ENCODE measurements at places on chromosomes 3 and 15.

DNA sequence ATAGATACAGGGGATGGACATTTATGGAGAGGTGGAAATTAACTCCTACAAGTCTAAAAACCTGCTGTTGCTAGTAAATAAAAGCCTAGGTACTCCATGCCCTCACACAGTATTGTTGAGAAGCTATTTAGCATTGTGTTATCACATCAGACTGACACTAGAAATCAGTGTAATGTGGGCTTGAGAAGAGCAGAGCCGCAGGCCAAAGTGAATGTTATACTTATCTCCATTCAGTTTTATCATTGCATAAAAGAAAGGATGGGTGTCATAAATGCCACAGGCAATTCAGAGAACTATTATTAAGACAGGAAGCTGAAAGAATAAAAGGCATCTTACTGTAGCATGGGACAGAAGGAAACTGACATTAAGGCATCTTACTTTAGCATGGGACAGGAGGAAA is 13.7 kb upstream of the ISLR start:
- DNase-seq, result no peak

DNA sequence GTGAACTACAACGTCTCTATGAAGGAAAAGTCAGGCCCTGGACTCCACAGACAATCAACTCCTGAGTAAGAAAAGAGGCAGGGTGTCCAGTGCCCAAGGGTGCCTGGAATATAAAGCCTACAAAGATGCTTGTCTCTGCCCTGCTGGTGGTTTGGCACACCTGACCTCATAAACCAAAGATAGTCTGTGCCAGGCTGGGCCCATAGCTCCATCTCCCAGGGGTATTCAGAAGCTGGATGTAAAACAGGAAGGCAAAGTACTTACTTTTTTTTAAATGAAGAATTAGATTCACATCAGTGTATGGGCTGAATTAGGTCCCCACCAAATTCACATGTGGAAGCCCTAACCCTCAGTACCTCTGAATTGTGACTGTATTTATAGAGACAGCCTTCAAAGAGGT is 66.6 kb upstream of the HERC1 start:
- DNase-seq, result no peak

DNA sequence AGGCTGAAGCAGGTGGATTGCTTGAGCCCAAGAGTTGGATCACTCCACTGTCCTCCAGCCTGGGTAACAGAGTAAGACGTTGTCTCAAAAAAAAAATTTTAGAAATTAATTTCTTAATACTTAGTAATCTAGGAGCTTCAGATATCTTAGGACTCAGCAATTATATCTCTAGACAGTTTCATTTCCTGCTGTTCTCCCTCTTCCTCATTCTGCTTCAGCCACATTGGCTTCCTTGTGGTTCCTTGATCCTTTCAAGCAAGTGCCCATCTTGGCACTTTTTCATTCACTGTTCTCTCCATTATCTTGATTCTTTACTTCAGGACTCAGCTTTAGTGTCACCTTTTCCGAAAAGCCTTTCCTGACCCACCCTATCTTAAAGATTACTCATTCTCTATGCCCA is 22.5 kb downstream of the TMEM202 start:
- DNase-seq, result no peak

- DNase-seq, result no peak
Measured at GRCh38 chr15:100372739-100373119, 31.0 kb upstream of the ADAMTS17 start.

GRCh38 chr15:98743177-98743576 is 94.8 kb downstream of the IGF1R start:
- DNase-seq, result no peak

DNA sequence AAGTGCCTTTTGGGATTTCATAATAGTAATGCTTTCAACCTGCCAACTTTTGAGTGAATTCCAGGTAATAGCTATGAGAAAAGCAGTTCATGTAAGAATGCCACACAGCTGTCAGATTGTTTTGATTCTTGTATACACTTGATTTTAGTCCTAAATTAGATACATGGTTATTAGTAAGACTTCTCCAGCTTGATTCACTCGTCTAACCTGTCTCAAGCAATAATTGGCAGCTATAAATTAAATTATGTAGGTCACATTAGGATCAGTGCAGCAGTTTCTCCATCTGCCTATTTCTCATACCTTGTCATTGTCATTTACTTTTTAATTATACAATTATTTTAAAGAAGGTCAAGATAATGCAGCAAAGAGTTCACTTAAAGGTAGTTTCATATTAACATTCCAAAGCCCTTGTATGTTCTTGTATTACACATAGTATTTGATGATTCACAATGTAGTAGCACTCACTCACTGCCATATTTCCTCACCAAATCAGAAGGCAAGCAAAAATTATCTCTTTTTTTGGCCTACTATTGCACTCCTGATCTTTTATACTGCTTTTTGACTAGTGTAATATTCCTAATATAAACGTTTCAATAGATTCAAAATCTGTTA is 10.9 kb upstream of the CRYBG3 start:
- no peak for DNase-seq

Measured in stimulated activated CD4-positive, alpha-beta T cell treated with anti-CD3 and anti-CD28 coated beads, Interleukin-1b, Interleukin-23, amount 100 ng/mL, for 1 hour (primary cell).